ENCODE measurements at places on chromosomes 3 and 15.
A peak's percentile ranks its signal among the peaks of the same experiment; 100 is the strongest.

DNA sequence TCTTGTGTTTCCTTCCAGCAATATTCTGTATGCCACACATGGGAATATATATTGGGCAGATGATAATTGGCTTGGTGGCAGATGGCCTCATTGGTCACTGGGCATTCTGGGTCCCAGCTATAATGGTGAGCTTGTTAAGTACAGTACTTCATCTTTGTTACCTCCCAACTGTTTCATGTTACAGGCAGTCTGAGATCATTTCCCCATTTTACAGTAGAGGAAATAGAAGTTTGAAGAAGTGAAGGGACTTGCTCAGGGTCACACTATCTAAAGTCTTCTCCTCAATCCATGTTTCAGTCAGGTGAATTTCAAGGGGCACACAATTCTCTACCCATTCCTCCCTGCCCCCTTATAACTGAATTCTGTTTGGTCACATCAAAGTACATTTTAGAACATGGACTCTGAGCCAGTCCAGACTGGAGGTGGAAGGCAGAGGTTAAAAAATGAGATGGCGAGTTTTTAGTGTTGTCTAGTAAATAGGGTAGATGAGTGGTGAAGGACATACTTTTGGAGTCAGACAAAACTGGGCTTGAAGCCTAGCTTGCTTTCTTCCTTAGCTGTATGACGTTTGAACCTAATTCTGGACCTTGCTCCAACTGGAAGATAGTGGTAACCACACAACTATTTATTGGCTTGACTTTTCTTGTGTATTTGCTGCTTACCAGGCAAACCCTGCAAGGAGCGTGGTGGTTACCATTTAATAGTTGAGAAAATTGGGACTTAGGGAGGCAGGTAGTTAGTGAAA lies 2.5 kb downstream of the EEFSEC start:
- no peak for DNase-seq

DNA sequence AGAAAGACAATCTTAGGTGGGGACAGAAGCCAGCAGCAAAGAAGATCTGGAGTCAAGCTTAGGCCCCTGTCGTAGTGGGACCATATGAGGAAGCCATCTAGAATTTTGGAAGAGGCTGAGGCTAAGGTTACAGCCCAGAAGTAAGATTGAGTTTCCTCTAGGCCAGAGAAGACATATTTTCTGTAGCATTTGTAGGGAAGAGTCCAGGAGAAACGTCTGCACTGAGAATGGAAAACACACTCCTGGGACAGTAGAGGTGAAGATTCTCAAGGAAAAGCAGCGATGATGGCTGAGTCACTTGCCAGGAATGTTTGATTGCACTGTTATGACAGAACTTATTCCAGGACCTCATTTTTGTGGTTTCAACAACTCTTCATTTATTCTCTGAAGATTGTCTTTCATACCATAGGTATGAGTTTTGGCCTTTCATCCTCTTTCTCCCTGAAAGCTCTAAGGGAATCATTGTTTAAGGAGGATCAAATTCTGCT lies 107.2 kb downstream of the GTPBP8 start:
- no peak for DNase-seq

DNA sequence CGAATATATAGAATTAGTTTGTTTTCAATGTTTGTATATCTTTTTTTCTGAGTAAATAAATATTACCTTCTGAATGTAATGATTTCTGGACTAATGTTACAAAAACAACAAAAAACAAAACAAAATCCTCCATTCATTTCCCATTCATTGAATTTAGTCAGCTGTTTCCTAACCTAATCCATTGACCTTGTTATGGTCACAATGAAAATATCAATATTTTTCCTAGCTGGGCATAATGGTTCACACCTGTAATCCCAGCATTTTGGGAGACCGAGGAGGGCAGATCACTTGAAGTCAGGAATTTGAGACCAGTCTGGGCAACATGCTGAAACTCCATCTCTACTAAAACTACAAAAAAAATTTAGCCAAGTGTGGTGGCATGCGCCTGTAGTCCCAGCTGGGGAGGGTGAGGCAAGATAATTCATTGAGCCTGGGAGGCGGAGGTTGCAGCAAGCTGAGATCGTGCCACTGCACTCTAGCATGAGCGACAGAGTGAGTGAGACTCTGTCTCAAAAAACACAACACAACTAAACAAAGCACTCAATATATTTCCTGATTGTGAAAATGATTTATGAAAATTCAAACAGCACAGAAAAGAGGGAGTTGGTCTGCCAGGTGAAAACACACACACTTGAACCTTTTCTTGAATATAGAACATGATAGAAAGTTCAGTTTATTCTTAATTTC lies 23.0 kb upstream of the PLSCR4 start:
- DNase-seq, result no peak

GRCh38 chr3:186786922-186787321 lies 3.5 kb downstream of the EIF4A2 start:
- no peak for DNase-seq

GRCh38 chr3:65439641-65440284 lies 599.0 kb downstream of the MAGI1 start:
- DNase-seq, result no peak

DNA sequence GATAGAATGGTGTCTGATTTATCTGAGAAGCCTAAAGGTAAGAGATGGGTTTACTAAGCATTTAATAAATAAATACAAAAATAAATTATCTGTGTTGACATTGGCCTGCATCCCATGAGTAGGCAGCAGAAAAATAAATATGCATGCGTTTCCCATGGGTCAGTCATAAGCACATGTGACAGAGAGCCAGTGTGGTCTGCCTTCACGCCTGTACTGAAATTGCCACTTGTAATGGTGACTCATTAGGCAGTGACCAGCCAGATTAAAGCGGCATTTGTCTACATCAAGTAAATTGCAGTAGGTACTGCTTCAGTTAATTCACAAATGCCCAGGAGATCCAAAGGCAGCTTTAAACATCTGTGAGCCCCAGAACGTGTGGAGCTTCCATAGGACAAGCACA lies 399.6 kb downstream of the NAALADL2 start:
- no peak for DNase-seq

DNA sequence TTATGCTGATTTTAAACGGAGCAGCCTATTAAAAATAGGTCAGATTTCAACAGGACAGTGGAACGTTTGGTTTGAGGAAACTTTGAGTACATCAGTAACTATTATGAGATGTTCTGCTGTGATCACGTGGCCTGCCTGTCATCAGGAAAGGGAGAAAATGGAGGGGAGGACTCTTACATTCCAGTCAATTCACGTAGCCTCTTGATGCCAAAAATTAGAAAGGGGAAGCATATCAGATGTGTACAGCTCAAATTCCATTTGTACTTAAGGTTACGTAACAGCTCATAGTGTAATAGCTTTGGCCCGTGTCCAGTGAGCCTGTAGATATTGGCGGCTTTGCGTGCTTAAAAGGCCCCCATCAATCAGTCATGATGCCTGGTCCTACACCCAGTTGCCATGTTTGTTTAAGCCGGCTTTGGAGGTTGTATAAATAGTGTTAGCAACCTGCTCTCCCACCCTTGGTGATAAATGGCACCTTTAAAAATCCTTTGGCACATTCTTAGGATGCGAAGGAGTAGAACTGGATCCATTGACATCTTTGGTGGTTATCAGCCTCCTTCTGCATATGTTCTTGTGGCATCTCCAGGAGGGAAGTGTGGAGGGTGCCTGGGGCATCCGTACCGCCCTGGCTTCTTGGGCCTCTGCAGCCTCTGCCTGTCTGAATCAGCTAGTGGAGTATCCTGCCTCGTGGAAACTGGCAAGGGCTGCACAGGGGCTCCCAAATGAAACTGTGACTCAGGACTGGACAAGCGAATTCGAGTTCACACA lies 163.9 kb downstream of the THSD4 start:
- no peak for DNase-seq

- no peak for DNase-seq
Observed at GRCh38 chr3:192215-192929, 4.2 kb upstream of the CHL1 start.

DNA sequence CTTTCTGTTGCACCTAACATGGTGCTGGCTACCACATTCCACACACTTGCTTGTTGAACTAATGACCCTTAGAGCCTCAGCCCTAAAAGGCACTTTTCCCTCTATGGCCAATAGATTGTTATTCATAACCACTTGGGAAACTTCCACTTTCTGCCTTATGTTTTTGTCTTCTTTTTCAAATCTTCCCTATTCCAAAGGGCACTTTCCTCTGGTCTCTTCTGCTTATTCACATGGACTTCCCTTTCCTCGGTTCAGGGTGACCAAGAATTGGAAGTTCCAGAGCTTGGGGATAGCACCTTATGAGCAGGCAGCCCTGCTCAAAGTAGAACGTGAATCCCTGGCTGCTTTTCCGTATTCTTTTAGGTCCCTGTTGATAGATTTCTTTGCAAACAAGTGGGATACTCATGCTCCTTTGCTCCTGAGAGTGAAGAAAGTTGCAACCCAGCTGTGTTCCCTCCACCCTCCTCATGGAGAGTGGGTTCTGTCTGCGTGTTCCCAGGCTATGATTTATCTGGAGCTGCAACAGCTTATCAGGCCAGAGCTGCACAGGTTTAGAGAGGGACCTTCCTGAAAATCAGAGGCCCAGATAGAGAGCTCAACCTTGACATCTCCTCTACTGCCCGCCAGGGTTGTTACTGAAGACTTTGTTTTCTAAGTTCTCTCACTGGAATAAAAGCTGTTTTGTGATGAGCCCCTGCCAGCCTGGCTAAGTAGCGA lies 58.8 kb upstream of the MYZAP start:
- DNase-seq, result no peak

GRCh38 chr3:194135806-194136518 lies at the start of gene HES1:
HES1 (plus strand) TSS chr3:194136148; CDS start chr3:194136381, 233 bp downstream.
- DNase-seq, result peak; percentile 30

- DNase-seq, result no peak
Observed at GRCh38 chr3:89699771-89700170, 592.4 kb downstream of the EPHA3 start.

DNA sequence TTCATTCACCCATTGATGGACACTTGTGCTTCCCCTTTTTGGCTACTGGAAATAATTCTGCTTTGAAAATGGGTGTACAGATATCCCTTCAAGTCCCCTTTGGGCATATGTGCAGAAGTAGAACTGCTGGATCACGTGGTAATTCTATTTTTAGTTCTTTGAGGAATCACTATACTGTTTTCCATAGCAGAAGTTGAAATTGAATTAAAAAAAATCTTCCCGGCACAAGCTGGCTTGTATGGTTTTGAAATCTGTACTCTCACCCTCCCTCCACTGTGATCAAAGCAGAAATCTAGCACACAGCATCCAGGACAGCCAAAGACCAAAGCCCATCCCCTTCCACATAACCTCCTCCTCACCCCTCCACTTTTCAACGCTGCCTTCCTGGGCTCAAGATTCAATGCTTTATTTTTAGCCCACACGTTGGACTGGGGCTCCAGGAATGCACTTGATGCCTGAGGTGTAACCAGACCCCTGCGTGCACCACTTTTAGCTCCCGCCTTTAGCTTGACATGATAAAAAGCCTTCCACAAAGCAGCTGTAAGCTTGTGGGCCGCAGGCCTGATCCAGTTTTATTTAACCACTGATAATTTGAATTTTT lies 29.9 kb downstream of the TMEM40 start:
- no peak for DNase-seq

DNA sequence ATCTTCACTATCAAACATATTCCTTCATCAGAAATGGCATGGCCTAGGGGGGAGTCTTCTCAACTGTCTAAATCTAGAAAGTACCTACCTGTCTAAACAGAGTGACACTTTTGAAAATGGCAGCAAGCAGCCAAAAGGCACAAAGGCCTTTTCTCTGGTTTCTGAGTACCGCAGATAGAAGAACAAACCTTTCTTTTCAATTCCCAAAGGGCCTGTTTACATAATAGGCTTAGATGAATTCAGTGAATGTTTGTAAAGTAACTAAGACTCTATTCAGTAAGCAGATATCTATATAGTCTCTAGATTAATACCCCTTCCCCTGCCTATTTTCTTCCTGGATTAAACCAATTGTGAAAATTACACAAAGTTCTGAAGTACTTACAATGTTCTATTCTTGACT lies 7.1 kb downstream of the MYEF2 start:
- DNase-seq, result no peak

GRCh38 chr3:172294223-172294806 lies 153.9 kb downstream of the GHSR start:
- no peak for DNase-seq

DNA sequence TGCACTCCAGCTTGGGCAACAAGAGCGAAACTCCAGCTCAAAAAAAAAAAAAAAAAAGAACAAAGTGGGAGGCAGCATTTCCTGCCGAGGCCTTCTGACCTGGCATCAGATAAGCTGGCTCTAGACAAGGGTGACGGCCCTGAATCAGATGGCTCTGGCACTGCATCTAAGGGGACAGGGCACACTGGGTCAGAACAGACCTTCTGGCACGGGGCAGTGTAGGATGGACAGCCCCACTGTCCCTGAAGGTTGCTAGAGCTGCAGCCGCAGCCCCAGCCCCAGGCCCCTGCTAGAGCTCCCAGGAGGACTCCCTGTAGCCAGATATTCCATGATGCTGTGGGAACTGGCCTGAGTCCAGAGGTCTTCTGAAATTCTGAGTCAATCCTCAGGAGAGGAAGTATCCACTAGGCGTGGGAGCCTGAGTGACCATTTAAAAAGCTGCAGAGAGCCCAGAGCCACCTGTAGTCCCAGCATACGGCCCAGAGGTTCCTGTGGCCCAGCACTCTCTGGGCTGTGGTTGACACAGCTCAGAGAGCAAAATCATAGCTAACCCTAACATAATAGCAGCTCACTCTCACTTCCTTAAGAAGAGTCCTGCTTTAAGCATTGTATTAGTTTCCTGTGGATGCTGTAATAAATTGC lies 69.2 kb upstream of the MFGE8 start:
- no peak for DNase-seq

GRCh38 chr3:50405249-50405648 lies 45.9 kb upstream of the TMEM115 start:
- peak; percentile 24 for DNase-seq

GRCh38 chr3:133474817-133475216 lies 75.0 kb downstream of the BFSP2 start:
- no peak for DNase-seq

- no peak for DNase-seq
Observed at GRCh38 chr15:29785136-29785535, 37.1 kb downstream of the TJP1 start.

Measured in activated T-cell treated with anti-CD3 and anti-CD28 coated beads, Interleukin-2, amount 50 U/mL, for 1 hour (primary cell).